ENCODE measurements at places on chromosomes 16 and 17.

- DNase-seq, result no peak
Measured at GRCh38 chr17:47299239-47299910, 24.4 kb upstream of the EFCAB13 start.

DNA sequence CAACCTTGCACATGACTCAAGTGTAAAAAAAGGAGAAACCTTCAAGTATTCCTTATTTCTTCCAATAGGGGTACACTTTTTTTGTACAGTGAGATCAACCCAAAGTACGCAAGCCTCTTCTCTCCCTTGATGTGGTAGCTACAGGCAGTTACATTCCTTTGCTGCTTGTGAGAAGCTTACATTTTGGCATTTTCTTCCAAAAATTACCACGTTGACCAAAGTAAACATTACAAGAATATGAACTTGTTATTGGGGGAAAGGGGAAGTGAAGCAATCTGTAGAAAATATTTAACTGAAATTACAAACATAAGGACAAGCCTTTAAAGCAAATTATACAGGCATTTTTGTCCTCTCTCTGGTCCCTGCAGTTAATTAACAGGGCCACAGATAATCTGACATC lies 97.0 kb upstream of the TOB1 start:
- DNase-seq, result no peak

- DNase-seq, result no peak
Measured at GRCh38 chr17:12789075-12789480, 220 bp upstream of the ARHGAP44 start.

DNA sequence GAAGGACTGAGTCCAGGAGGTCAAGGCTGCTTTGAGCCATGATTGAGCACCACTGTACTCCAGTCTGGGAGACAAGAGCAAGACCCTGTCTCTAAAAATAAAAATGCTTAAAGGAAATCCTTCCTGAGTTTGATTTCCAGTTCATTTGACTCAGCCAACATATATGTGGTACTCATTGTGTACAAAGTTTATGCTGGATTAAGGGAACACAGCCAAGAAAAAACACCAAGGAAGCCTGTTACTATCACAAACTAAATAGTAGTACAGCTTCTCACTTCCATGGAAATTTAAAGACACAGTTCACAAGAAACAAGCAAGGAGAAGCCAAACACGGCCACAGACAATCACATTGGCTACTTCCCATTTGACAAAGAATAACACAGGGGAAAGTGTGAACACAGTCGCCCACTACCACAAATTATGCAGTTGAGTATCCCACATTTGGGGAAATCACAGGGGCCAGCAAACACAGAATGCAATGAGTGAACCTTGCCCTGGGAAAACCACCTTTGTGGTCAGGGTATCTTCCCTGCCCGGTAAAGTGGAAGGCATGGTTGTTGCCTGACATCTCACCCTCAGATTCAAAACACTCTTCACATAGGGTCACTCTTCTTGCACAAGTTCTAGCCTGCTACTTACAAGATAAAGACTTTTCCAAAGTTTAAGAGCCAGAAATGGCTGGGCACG lies 14.5 kb downstream of the TEX14 start:
- DNase-seq, result no peak

- no peak for DNase-seq
Measured at GRCh38 chr17:55663400-55663799, 59.3 kb downstream of the TMEM100 start.
